Stimulated activated CD4-positive, alpha-beta T cell treated with anti-CD3 and anti-CD28 coated beads, Interleukin-15, amount 100 ng/mL, for 48 hours (primary cell): ENCODE measurements at places on chromosomes 5 and 9.

GRCh38 chr5:33809936-33810335 is 81.9 kb downstream of the ADAMTS12 start:
- DNase-seq: no peak

DNA sequence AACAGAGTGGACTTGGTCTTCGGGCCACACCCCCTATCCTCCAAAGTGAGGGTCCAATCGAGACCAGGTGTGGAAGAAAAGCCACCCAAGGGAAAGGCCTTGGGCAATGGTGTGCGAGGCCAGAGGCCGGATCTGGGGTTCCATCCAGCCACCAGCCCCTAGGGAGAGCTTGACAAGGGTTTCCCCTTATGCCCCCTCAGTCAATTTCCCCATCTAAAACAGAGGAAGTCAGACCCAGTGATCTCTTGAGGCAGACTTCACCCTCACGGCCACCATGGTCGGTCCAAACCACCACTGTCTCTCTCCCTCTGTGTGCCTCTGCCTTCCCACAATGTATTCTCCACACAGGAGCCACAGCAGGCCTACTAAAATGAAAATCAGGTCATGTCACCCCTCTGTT is 82.9 kb downstream of the C5orf15 start:
- no peak for DNase-seq

DNA sequence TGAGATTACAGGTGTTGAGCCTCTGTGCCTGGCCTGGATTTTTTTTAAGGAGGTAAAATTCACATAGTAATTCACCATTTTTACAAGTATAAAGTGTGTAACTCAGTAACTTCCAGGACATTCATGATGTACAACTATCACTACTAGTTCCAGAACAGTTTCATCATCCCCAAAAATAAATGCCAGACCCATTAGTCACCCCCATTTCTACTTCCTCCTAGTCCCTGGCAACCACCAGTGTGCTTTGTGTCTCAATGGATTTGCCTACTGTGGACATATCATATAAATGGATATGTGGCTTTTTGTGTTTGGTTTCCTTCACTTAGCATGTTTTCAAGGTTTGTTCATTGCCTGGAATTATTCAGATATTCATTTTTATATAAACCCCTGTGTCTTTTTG is 72.5 kb upstream of the PANK3 start:
- no peak for DNase-seq

DNA sequence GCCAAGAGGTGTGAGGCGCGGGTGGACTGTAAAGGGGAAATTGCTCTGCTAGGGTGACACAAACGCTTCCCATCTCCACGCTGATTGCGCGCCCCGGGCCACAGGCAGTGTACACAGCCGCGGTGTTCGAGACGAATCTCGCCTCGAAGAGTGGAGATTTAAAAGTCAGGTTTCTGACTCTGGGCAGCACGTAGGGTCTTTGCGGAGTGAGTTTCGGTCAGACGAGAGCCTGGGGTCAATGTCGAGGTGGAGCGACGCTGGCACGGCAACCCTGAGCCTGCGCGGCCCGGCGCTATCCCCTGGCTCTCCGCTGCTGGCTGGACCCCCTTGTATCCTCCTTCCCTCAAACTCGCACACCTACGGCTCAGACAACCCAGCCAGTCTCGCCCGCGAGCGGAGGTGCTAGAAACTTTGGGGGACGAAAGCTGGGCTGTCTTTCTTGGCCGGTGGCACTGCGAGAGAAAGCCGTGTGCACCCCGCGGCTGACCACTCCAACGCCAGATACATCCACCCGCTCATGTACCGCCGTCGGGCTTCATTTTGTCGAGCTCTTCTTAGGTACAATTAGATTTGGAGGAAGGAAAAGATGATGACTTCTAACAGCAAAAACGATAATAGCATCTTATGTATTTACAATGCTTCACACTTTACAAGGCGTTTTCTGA is 5.4 kb upstream of the FOXB2 start:
- DNase-seq: no peak

DNA sequence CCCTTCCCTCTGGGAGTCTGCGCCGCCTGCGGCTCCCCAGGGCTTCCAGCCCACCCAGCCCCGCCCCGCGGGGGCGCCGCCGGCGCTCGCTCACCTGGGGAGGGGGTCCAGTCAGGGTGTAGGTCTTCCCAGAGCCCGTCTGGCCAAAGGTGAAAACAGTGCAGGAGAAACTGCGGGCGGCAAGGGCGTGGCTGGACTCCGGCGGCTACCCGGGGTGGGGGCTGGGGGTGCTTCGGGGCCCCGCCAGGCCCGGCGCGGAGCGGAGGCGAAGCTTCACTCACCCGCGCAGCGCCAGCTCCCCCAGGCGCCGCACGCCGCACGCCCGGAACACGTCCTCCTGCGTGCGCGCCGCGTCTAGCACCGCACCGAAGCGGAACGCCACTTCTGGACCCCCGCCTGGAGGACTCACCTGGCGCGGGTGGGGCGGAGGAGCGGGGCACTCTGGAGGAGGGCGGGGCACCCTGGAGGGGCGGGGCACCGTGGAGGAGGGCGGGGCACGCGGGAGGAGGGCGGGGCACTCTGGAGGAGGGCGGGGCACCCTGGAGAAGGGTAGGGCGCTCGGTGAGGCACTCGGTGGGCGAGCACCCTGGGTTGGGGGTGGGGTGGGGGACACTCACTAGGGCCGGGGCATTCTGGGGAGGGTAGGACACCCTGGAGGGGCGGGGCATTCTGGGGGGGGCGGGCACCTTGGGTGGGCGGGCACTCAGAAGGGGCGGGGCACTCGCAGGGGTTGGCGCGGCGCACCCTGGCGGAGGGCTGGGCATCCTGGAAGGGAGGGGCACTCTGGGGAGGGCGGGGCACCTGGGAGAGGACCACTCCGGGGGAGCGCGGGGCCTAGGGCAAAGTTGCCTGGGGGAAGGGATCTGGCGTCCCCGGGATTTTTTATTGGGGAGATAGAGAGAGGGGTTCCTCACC is 814 bp downstream of the KIF12 start:
- DNase-seq: peak; percentile 22

DNA sequence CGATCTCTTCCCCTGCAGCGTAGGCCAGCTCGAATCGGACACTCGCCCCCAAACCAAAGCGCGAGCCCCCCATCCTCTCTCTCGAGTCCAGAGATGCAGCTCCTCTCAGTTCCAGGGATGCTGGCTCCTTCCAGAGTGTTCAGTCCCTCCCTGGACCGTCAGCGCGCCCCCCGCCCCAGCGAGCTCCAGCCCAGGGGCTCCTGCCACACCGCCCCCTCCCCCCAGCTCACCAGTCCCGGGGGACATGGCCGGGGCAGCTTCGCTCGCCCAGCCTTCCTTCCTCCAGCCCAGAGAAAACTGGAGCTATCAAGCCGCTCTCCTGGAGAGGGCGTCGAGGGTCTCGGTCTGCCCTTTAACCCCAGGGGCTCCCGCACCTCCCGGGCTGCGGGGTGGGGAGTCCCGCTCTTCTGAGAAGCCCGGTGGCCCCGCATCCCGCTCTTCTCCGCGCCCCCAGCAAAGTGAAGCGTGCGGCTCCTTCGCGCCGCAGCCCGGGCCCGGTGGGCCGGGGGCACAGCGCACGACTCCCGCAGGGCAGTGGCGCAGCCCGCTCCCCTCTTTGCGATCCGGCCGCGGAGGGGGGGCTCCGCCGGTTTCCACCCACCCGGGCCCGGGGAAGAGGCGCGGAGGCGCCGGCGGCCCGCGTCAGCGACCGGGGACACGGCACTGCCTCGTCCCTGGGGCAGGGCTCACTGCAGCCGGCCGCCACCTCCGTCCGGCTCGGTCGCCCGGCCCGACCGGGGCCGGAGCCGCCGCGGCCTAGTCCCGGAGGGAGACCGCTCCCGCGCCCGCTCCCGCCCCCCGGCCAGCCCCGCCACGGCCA is 587 bp downstream of the MIER3 start:
- no peak for DNase-seq

- no peak for DNase-seq
Measured at GRCh38 chr9:134333234-134333873, 7.1 kb downstream of the RXRA start.

GRCh38 chr5:154714266-154714986 is 40.8 kb upstream of the LARP1 start:
- DNase-seq: no peak

- no peak for DNase-seq
Measured at GRCh38 chr5:83632874-83633273, 87.8 kb downstream of the HAPLN1 start.

GRCh38 chr5:179137016-179137642 is 77.0 kb downstream of the ZNF354C start:
- no peak for DNase-seq

DNA sequence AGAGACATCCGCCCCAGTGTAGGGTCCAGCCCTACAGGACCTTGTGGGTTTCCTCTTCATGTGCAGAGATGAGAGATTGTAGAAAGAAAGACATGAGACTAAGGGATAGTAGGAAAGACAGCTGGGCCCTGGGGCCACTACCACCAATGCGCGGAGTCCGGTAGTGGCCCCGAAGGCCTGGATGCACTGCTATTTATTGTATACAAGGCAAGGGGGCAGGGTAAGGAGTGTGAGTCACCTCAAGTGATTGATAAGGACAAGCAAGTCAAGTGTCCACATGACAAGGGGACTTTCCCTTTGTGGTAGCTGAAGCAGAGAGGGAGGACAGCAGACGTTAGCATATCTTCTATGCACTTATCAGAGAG is 6.2 kb upstream of the TMEM141 start:
- no peak for DNase-seq

DNA sequence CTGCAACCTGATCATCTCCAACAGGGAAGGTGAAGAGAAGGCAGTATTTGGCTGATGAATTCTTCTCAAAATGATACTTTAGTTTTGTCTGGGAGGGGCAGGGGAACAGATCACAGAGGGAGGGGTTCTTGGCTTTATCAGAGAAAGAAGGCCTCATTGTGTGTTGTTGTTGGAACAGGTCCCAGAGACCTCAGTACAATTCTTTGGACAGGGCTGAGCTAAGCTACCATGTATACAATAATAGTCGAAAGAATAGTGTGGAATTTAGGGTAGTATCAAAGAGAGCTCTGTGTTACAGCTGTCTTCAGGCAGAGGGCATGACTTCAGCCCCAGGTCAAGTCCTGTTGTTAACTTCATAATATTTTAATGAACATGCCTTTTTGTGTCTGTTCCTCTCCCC is 39.9 kb downstream of the ARHGAP26 start:
- no peak for DNase-seq
